ENCODE measurements at places on chromosomes 2 and 18. TPM values are rescaled to one million over a fixed set of nuclear protein-coding genes. Genes with fewer than 3 reads are reported as not detected.

DNA sequence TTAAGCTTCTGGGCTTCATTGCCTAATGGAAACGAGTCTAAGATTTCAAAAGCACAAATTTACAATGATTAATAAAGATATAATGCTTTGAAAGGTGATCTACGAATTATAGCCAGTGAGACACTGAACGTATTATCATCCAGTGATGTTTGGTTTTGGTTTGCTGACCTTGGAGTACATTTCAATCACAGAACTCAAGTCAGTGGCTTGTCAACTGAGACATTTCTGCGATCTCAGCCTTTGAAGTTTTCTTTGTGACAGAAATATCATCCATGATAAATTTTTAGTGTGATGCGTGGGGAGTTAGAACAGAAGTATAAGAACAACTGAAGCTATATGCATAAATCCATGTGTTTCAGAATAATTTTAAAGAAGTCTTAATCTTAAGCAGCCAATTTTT lies 263.8 kb downstream of the TCF4 start:
- DNase-seq, result no peak

DNA sequence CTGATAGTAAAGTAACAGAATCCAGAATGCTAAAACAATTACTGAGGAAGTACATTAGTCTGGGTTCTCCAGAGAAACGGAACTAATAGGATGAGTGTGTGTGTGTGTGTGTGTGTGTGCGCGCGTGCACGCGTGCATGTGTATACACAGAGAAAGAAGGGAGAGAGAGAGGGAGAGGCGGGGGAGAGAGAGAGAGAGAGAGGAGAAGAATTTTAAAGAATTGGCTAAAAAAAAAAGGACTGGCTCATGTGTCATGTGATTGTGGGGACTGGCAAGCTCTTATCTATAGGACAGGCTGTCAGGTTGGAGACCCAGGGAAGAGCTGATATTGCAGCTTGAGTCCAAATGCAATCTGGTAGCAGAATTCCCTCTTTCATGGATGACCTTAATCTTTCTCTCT lies 976.2 kb upstream of the CDH2 start:
- no peak for DNase-seq

- DNase-seq, result no peak
Measured at GRCh38 chr2:34368304-34368703, 769.2 kb upstream of the FAM98A start.

Gene NMUR1
- total RNA-seq, result 1.00 TPM

GRCh38 chr2:181185421-181185820 lies 205.0 kb downstream of the UBE2E3 start:
- DNase-seq, result no peak

Gene AQP12B
- total RNA-seq, result 212 TPM

DNA sequence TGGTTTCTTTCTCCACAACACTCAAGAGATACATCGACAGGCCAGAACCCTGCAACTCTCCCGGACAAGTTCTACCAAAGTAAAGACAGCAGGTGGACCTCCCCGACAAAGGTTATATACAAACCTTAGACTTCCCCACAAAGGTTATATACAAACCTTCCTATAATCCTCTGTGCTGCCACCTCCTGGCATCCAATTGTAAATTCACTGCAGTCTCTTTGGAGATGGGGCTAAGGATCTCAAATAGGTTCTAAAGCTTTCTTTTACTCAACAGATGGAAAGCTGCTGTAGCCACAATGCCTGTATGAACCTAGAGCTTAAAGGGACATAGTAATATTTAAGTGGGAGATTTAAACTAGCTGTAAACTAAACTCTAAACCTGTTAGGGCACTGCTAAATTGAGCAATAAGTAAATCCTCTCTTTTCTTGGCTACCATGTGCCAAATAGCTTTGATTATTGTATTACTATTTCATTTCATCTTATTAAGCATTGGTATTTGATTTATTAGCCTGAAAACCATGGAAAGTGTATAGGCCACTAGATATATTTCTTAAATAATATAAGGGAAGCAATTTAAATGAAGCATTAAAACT lies 9.8 kb upstream of the MREG start:
- DNase-seq, result peak; percentile 21

DNA sequence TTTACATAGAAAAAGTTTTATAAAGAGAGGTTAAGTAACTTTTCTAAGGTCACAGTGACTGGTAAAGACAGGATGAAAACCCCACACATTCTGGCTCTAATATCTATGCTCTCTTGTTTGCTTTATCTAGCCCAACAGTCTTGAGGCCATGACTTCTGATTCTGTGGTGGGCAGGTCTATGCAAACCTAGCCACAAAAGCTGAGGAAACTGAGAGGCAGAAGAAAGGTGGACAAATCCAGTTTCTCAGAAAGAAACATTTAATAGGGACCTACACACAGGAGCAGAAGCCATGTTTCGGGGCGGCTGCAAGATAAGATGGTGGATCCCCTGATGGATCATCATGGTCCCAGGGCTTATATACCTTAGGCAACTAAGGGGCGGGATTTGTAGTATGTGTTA lies 21.8 kb downstream of the HSPD1 start:
- DNase-seq, result no peak

Gene ATRAID
- 38.9 TPM for total RNA-seq

GRCh38 chr2:233437439-233437955 lies 83.2 kb downstream of the DGKD start:
- DNase-seq, result no peak

DNA sequence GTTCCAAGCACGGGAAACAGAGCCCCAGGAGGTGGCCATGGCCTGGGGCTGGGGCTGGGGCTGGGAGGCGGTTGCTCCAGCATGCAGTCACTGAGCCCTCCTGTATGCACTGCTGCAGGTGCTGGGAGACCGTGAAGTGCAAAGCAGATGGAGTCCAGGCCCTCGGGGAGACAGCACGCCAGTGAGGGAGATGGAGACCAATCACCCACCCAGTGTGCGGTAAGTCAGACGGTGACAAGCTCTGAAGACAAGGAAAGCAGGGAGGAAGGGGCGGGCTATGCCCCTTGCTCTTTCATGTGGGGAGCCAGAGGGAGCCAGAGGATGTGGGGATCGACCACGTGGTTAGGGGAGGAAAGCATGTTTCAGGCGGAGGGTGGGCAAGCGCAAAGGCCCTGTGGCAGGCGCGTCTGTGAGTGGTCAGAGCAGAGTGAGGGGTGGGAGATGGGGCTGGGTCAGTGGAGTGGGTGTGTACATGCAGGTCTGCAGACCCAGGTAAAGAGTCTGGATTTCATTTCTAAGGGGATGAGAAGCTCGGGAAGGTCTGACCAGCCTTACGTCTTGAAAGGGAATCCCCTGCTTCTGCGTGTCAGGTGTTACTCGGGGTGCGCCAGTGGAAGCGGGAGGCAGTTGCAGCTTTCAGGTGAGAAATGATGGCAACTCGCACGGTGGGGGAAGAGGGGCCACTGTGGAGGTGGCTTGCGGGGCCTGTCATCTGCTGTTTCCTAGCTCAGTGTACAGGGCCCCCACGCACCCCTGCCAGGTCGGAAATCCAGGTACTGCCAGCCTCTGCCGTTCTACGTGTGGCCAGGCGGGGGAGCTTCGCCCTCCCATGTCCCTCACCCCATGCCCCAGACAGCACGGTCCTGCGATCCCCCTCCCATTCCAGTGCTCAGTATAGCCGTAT lies 19.4 kb downstream of the RRM2 start:
- peak; percentile 85 for DNase-seq

GRCh38 chr2:68185541-68186164 lies 28.0 kb downstream of the PNO1 start:
- DNase-seq, result no peak

- no peak for DNase-seq
Measured at GRCh38 chr2:170466632-170467031, 248.5 kb upstream of the SP5 start.
